ENCODE measurements at places on chromosomes 12 and 14. TPM values are rescaled to one million over a fixed set of nuclear protein-coding genes. Genes with fewer than 3 reads are reported as not detected.

GRCh38 chr12:19849208-19849607 is 409.9 kb downstream of the AEBP2 start:
- DNase-seq, result no peak

DNA sequence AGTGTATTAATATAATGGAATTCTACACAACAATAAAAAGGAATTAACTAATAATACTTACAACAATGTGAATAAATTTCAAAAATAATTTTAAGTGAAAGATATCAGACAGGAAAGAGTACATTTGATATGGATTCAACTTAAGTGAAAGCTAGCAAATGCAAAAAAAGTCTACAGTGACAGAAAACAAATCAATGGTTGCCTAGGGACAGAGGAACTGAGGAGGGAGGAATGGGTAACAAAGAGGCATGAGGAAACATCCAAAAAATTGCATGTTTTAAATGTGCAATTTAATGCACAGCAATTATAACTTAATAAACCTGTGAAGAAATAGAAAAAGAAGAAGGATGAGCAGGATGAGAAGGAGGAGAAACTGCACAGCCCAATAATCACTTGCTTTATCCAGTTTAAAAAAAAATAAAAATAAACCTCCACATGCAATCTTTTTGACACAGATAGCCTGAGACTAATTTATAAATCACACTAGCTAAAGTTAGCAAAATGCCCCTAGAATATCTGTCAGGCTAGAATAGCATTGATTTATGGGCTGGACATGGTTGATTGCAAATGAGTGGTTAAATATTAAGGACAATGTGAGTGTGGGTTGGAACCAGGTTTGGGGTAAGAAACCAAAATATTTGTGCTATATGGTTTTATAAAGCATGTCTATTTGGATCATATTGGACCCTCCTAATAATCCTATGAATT is 1089.1 kb downstream of the TRHDE start:
- DNase-seq, result no peak

SLC10A1 gene
- polyA plus RNA-seq, result not detected

JAG2 gene
- polyA plus RNA-seq, result 0.17 TPM

A2M gene
- 1.3 TPM for polyA plus RNA-seq

SIX4 gene
- not detected for polyA plus RNA-seq

RTL1 gene
- not detected for polyA plus RNA-seq

DNA sequence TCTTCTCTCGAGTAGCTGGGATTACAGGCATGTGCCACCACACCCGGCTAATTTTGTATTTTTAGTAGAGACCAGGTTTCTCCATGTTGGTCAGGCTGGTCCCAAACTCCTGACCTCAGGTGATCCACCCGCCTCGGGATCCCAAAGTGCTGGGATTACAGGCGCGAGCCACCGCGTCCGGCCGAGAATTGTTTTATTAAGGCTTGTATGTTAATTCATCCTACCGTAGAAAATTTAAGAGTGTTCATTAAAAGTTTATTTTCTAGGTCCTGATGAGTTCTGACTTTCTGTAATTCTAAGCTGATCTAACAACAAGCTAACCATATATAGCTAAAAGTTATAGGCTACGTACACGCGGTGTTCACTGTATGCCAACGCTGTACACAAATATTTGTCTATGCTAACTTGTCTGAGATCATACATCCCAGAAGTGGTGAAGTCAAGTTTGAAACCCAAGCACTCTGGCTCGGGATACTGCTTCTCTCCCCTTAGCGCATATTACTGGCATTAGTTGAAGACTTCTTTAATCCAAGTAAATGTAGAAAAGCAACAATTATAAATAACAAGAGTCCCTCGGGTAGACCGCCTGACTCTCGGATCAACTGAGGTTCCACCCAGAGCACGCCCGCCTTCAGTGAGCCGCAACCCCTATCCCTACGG is 570 bp upstream of the MRPS35 start:
- DNase-seq, result no peak

GRCh38 chr12:40515041-40515816 is 177.0 kb upstream of the CNTN1 start:
- DNase-seq, result no peak

- DNase-seq, result no peak
These were observed 3.7 kb upstream of the BEGAIN start for GRCh38 chr14:100590726-100591452.

DNA sequence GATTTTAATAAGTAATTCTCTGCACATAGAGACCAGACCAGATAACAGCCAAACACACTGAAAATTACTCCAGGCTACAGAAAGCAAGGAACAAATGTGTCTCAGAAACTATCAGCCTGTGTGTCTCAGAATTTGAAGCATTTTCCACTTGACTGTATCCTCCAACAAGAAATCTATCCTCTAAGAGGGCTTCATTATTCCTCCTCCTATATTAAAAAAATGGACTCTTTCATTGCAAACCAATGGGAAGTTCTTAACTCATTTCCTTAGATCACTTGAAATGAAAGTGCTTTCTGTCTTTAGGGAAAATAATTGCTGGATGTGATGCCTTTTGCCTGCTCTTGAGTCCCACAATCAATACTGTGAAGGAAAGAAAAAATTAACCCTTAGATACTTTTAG is 2.3 kb downstream of the ST8SIA1 start:
- no peak for DNase-seq

DNA sequence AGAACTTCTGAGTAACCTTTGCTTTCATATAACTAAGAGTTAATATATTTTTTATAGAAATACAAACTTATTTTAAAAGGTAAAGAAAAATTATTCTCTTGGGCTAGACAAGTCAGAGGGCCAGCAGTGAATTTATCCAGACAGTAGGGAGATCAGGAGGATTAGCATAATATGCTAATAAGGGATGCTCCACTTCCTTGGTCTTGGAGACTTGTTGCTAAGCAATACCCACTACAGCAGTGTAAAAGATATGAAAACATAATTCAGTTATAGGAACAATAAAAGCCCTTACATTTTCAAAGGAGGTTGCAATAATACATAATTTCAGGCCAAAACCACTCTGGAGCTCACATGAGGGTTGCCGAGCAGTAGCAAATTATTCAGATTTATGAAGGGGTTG is 615.6 kb downstream of the KCNH5 start:
- no peak for DNase-seq

DNA sequence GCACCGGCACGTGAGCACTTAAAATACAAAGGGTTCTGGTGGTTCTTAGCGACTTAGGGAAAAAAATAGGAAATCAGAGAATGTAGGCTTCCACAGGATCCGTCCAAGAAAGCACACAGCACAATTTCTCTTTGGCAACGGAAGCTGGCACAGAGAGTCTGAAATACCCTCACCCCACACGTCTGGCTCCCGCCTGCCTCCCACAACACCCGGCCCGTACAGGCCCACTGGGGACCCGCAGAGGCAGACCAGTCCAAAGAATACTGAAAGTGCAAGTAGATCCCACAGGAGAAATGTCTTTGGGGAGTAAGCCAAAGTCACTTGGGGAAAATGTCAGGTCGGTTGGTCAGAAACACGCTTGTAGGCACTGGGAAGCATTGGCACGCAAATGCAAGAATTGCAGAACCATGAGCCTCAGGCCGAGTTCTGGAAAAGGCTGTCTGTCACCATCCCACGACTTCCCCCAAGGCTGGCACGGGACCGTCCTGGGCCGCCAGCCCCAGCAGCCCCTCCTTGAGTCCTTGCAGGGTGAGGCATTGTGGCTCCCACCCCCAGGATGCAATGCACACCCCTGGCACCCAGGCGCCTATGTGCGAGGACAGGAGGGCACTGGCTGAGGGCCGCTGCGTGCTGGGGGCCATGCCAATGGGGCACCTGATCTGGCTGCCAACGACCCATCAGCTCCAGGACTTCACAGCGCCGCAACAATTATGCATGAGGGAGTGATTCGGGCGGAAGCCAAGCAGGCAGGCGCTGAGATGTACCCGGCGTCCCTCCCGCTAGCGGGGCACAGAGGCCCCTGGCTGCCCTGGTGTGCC is 29.7 kb downstream of the CHGA start:
- no peak for DNase-seq

- no peak for DNase-seq
These were observed 9.2 kb downstream of the ASCL4 start for GRCh38 chr12:107783406-107784376.

KRT3 gene
- polyA plus RNA-seq, result not detected

ACOT6 gene
- 0.19 TPM for polyA plus RNA-seq

DNA sequence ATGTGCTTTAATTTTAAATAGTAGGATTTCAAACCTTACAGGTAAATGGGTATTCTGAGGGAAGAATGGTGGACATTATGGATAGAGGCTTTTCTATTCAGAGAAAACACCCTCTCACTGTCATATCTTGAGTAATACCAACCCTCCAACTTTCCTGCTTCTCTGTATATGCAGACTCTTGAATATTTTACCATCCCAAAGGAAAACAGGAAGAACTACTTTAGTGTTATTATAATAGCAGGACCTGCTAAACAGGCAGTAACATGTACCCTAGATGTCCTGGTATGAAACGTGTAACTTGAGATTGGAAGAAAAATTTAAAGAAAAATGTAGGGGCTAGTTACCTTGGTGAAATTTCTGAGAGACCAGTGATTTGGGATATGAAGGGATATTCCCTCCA is 82.9 kb upstream of the TRHDE start:
- DNase-seq, result no peak

CAPZA3 gene
- not detected for polyA plus RNA-seq

GRCh38 chr12:87813476-87814234 is 215.5 kb downstream of the C12orf50 start:
- no peak for DNase-seq

- no peak for DNase-seq
These were observed 108.2 kb upstream of the MED13L start for GRCh38 chr12:116385486-116386217.

CLEC2B gene
- polyA plus RNA-seq, result 134 TPM

DNA sequence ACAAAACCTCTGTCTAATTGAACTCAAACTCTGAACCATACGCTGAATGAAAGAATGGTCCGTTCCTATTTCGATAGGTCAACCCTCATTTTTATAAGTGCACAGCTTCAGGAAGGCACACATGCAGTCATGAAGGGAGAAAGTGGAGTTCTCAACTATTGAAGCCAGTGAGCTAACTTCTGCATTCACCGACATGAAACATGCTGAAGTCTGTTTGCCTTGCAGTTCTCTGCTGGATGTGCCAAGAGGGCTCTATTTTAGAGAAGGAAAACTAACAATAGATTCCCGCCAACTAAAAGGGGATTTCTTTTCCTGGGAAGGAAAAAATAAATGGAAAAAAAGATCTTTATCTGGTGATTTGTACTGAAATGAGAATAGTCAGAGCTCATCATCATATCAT is 191.0 kb upstream of the PLEKHG7 start:
- DNase-seq, result no peak

ISCU gene
- 159 TPM for polyA plus RNA-seq

LBHD2 gene
- not detected for polyA plus RNA-seq

GRCh38 chr12:52789637-52790426 is 6.1 kb downstream of the KRT3 start:
- DNase-seq, result no peak

LMNTD1 gene
- not detected for polyA plus RNA-seq

DNA sequence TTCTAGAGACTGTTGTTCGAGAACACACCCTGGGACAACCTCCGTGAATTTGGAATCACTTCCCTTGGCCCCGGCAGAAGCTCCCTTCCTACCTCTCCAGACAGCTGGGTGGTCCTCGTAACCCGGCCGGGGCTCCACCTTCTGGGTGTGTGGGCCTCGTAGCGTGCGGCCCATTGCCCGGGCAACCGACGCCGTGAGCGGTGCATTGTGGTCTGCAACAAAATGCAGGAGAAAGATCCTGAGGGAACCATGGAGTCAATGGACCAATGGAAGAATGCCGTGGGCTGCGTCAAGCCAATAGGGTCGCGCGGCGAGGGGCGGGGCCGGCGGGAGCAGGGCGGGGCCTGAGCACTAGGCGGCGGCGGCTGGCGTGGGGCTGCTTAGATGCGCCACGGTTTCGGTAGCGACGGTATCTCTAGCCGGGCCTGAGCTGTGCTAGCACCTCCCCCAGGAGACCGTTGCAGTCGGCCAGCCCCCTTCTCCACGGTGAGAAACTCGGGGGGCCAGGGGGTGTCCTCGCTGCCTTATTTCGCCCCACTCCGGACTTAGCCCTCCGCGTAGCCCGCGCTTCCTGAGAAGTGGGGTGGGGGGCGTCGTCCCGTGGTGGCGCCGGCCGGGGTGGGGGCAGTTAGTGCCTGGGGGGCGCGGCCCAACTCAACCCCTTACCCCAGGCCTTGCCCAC is at the start of gene DYNLL1:
Gene DYNLL1 (plus strand): TSS at position 383 of the 682 bp plus-strand sequence. CDS start 309 bp downstream, outside the sequence.
- DNase-seq, result peak; percentile 97

HOXC12 gene
- polyA plus RNA-seq, result not detected

- DNase-seq, result no peak
These were observed 15.9 kb downstream of the FAM181A start for GRCh38 chr14:93943052-93943451.

GRCh38 chr12:7994731-7995205 is 37.7 kb upstream of the FOXJ2 start:
- DNase-seq, result no peak

DNA sequence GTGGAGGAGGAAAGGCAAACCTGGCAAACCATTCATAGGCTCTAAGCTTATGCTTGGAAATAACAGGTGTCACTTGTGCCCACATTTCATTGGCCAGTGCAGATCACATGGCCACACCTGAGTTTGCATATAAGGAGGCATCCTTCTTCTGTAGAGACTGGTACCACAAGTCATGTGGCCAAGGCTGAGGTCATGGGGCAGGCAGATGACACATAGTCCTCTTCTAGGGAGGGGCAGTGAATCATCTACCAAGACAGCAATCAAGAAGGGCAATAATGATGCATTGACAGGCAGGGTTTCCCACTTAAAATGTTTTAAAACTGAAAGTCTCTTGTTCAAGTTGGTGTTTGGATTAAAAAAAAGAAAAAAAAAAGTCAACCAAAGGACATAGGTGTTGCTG is 77.3 kb downstream of the DAAM1 start:
- peak; percentile 4 for DNase-seq

TEX52 gene
- not detected for polyA plus RNA-seq

LYZ gene
- 413 TPM for polyA plus RNA-seq

DNA sequence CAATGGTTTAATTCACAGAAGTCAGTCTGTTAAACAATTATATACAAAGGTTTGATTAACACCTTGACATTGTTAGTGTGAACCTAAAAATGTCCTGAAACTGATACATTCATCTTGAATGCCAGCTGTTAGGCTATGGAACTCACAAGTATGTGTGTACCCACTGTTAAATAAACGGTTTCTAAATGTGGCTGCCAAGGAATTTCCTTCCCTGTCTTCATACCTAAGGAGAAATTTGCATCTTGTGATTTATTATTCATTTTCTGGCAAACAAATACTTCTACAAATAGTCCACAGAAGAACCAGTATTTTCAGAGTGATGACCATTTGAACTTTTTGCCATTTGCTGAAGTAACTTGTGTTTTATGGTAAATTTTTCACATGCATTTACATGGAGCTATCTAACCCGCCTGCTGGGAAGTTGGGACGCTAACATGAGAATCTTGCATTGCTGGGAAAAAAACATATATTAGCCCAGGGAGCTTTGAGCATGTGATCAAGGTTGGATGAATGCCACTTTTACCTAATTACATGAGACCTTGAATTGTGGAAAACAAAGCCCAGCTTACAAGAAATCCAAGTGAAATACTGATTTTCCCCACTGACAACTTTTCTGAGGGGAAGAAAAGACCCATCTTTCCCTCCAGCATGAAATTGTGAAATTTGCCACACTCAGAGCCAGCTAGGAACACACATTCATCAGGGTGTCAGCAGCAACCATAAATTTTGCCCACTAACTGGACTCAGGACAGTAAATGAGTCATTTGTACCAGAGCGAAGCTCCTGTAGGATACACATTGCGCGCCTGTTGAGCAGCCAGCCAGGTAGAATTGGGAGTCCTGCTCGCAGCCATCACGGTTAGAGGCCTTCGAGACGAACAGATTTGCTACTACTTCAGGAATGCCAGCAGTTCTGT is 118.0 kb downstream of the KICS2 start:
- DNase-seq, result no peak

GRCh38 chr12:40105265-40105514 is 691 bp downstream of the SLC2A13 start:
- DNase-seq, result no peak

CLEC2A gene
- polyA plus RNA-seq, result not detected

ANAPC7 gene
- 24.8 TPM for polyA plus RNA-seq

OLR1 gene
- not detected for polyA plus RNA-seq

Data from immature natural killer cell (primary cell).